ENCODE measurements at places on chromosomes 1 and 21.

DNA sequence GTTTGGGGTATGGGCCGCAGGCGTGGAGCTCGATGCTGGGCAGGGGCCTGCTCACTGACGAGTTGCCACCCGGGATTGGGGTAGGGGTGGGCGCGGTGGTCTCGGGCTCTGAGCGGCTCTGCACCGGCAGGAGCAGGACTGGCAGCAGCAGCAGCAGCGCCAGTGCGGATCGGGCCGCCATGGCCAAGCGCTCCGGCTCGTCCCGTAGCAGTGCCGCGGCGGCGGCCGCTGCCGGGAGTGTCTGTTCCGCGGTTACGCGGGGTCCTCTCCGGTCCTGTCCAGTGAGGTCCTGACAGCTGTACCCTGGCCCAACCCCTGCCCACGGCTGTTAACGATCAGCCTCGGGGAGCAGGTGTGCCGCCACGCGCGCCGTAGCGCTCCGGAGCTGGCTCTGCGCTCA lies 26.5 kb downstream of the ADARB1 start:
- DNase-seq: no peak

DNA sequence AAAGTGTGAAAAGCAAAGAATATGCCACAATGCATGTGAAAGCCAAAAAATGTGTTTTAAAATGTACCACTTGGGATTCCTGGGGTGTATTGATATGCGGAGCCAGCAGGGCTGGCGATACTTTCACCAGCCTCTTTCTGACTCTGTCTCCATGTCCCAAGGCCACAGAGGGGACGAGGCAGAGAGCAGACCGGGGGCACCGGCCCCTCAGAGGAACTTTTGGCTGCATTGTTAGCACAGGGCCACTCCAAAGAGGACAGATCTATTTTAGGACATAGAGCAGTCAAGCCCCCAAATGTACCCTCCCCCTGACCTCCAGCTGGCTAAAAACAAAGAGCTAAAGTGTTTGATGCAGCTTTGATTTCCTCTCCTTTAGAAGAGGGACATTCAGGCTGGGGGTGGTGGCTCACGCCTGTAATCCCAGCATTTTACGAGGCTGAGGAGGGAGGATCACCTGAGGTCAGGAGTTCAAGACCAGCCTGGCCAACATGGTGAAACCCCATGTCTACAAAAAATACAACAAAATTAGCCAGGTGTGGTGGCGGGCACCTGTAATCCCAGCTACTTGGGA lies 25.6 kb upstream of the ZNF436 start:
- DNase-seq: no peak

GRCh38 chr1:57824535-57824934 lies 400.7 kb upstream of the DAB1 start:
- DNase-seq: no peak

GRCh38 chr1:83791821-83792437 lies 207.0 kb downstream of the TTLL7 start:
- DNase-seq: no peak

DNA sequence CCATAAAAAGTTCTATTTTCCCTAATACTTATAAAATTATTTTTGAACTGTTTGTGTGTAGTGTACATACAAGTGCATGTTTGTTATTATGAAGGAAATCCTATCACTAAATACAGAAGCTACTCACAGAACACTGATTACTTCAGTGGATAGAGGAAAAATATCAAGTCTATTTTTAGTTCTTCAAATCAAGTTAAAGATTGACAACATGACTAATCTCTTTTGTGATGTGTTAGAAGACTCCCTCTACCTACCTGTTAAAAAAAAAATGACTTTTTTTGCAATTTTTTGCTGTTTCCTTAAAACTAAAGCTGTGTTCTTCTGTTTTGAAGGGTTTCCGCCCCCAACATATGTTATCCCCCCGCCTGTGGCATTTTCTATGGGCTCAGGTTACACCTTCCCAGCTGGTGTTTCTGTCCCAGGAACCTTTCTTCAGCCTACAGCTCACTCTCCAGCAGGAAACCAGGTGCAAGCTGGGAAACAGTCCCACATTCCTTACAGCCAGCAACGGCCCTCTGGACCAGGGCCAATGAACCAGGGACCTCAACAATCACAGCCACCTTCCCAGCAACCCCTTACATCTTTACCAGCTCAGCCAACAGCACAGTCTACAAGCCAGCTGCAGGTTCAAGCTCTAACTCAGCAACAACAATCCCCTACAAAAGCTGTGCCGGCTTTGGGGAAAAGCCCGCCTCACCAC lies 45.5 kb downstream of the NCF2 start:
- no peak for DNase-seq

- DNase-seq: no peak
These were observed 314.6 kb upstream of the PLD5 start for GRCh38 chr1:242839101-242839500.

- no peak for DNase-seq
These were observed 25.2 kb downstream of the CNST start for GRCh38 chr1:246591504-246591903.

- no peak for DNase-seq
These were observed 17.7 kb downstream of the PLCH2 start for GRCh38 chr1:2493691-2494322.

GRCh38 chr21:31220575-31220974 lies 123.5 kb downstream of the TIAM1 start:
- DNase-seq: no peak

- DNase-seq: no peak
These were observed 675.9 kb upstream of the ADGRL4 start for GRCh38 chr1:79682478-79682877.

DNA sequence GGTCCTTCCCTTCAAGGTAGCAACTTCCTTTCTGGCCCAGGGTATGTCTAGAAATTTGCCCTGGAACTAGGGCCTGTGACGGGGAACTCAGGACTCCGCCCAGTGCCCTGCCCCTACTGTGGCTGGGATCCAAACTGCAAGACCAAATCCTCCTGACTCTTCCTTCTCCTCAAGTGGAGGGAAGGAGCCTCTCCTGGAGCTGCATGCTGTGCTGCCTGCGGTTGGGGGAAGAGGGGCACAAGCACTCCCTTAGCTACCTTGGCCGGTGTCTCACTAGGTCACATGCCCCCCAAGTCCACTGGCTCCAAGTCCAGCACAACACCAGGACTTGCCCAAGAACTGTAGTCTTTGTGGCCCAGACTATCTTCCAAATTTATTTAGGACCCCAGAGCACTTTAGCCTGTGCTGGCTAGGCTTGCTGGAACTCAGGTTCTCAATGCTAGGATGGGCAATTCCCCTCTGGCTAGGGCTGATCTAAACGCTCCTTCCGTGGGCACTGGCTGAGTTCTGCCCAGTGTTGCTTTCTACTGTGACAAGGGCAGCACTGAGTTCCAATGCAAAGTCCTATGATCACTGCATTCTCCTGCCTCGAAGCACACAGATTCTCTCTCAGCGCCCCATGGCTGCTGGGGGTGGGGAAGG lies 12.2 kb downstream of the ADSS2 start:
- DNase-seq: no peak

DNA sequence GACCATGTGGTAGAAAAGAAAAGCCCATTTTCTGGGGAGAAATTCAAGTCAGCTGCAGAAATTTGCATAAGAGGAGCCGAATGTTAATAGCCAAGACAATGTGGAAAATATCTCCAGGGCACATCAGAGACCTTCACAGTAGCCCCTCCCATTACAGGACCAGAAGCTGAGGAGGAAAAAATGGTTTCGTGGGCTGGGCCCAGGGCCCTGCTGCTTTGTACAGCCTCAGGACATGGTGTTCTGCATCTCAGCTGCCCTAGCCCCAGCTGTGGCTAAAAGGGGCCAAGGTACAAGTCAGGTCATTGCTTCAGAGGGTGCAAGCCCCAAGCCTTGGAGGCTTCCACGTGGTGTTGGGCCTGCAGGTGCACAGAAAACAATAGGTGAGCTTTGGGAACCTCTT lies 108.3 kb downstream of the DMRTB1 start:
- no peak for DNase-seq

DNA sequence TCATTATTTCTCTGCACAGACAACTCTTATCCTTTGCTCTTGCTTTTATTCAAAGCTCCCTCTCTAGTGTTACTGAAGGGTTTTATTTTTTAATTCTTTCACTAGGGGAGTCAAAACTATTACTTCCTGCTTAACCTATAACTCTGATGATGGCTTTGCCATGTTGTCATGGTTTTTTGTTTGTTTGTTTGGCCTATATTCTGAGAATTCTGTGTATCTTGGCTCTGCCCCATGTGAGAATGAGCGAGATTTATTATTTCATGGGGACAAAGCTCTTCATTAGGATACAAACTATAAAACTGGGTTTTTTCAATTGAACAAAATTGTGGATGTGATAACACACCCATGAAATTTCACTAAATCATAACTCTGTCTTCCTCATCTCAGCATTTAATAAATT lies 190.5 kb upstream of the C1orf105 start:
- DNase-seq: no peak
